ENCODE measurements at places on chromosomes 12 and 14.

- no peak for DNase-seq
Observed at GRCh38 chr12:65825507-65826352, 1.4 kb downstream of the HMGA2 start.

- no peak for DNase-seq
Observed at GRCh38 chr14:102848830-102849525, 71.7 kb downstream of the TRAF3 start.

DNA sequence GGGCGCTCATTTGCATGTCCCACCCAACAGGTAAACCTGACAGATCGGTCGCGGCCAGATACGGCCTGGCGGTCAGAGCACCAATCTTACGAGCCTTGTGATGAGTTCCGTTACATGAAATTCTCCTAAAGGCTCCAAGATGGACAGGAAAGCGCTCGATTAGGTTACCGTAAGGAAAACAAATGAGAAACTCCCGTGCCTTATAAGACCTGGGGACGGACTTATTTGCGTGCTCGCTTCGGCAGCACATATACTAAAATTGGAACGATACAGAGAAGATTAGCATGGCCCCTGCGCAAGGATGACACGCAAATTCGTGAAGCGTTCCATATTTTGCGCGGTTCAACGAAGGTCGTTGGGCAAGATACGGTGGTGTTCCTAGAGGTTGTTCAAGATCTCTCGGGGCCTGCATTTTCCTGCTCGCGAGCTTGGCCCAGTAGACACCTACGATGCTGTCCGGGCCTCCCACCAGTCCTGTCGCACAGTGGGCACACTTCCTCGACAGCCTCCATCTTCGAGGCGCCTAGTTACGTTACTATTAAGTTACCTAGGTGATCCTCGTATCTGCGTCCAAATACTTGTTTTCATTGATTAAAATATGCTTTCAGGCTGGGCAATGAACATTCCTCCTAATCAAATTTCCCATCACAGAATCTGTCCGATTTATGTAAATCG, at the start of gene RNU6-7:
Gene RNU6-7, plus strand, starts transcription at position 230 of the 675 bp plus-strand sequence.
- DNase-seq: no peak

GRCh38 chr12:114658002-114658441, 26.0 kb downstream of the TBX3 start:
- DNase-seq: no peak

- no peak for DNase-seq
Observed at GRCh38 chr14:68392393-68393141, 400.3 kb downstream of the ZFP36L1 start.

- DNase-seq: no peak
Observed at GRCh38 chr12:38691164-38691563, 214.2 kb downstream of the CPNE8 start.

GRCh38 chr12:109020796-109021380, at the start of gene SVOP:
Gene SVOP (minus strand): TSS chr12:109021068. CDS start chr12:109020868, 200 bp downstream.
- peak; percentile 7 for DNase-seq

DNA sequence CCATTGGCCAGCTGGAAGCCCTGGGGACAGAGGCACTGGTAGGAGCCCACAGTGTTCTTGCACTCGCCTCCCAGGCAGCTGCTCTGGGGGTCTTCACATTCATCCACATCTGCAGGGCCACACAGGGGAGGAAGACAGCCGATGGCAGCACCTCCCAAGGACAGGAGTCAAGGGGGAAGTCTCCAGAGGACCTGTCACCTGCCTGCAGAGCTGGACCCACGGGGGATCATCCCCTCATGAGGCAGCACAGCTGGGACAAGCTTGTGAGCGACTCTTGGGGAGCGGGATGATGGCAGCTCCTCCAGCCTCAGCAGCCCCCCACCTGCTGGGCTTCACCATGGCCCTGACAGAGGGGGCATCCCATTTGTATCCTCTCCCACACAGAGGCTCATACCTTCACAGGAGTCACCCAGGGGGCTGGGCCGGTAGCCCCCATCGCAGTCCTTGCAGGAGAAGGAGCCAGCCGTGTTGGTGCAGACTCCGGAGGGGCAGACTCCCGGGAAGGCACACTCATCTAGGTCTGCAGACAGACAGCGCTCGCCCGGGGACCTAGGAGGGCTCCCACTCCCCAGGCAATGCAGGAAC, 15.4 kb downstream of the ISCA2 start:
- no peak for DNase-seq

- no peak for DNase-seq
Observed at GRCh38 chr12:20443255-20443654, 74.9 kb downstream of the PDE3A start.

GRCh38 chr12:132429602-132429945, 60.4 kb upstream of the FBRSL1 start:
- DNase-seq: no peak

DNA sequence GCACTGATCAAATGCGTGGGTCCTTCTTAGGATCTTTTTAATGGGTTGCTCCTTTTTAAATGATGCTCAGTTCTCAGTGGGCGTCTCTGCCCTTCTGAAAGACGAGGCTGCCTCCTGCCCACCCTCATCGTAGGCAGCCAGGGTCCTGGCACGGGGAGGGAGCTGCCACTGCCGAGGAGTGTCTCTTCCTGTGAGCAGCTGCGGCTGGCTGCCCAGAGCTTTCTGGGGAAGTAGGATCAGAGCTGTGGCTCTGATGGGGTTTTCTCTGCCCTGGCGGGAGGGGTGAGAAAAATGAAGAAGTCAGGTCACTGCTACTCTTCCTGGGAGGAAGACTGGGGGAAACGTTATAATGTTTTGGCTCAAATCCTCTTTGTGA, 31.1 kb upstream of the BEGAIN start:
- no peak for DNase-seq

- DNase-seq: no peak
Observed at GRCh38 chr14:51860825-51861499, 550 bp downstream of the GNG2 start.

DNA sequence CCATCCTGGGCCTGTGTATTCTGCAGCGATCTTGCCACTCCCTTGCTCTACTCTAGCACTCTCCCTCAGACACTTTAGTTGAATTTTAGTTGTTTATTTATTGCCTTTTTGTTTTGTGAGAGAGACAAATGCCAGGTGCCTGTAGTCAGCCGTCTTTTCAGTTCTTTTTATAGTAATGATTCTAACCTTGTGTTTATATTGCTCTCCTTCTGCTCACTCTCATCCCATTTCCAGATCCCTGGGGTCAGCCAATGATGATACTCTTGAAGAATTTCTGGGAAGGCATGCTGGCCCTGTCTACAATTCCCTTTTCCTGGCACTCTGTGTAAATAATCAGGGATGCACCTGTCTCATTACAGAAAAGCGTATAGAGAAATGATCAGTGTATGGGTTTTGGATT, 334.1 kb upstream of the MIS18BP1 start:
- no peak for DNase-seq

DNA sequence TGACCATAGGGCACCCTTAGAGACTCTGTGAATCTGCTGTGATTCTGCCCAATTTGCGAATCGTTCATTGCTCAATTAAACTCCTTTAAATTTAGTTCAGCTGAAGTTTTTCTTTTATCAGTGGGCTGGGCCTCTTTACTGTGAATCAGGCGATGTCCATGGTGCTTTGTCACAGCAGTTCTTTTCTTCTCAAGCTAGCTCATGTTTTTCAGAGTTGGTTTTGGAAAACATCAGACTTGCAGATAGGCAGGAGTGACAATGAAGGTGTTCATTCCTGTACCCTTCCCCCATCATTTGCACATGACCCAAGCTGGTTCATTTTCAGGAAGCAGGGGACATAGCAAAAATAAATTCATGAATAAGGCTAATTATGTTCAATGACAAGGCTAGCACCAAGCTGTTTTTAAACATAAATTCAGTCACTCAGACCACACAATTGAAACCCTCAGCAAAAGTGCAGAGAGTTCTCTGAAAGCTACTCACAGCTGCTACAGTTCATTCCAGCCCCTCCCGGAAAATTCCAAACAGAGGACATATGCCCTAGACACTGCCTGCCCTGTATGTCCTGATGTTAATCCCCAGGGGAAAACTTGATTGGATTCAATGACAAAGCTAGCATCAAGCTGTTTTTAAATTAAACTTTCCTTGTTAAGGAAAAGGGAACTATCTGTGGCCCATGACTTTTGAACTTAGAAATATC, 383.3 kb downstream of the C12orf75 start:
- no peak for DNase-seq

- DNase-seq: no peak
Observed at GRCh38 chr14:80213602-80214001, 2.3 kb upstream of the DIO2 start.

DNA sequence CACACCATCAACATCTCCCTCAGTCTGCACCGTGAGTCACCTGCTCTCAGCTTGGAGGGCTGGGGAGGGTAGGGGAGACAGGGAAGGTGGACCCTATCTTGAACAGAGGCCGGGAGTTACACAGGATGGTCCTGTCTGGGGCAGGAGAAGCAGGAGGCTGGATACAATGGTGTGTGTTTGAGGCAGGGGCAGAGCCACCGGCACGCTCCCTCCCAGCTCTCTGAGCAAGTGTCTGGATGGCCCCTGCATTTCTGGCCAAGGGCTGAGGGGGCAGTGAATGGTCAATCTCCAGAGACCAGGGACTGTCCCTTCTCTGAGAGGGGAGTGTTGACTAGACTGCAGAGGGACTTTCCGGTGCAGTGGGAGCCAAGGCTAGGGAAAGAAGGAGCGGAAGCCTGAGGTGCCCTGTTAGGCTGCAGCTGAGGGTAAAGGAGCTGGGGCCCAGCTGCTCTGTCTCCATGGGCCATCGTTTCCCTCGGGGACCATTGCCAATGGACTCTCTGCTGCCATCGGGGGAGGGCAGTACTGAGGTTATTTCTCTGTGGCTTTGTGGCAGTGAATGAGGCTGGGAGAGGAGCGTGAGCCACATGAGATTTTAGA, 1.9 kb downstream of the LRP1-AS start:
- no peak for DNase-seq

DNA sequence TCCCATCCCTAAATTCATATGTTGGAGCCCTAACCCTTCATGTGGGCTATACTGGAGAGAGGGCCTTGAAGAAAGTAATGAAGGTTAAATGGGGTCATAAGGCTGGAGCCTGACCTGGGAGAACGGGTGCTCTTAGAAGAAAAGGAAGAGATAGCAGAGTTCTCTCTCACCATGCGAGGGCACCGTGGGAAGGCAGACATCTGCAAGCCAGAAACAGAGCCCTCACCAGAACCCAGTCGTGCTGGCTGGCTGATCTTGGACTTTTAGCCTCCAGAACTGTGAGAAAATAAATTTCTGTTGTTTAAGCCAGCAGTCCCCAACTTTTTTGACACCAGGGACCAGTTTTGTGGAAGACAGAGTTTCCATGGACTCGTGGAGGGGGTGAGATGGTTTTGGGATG, 149.3 kb downstream of the ATP23 start:
- no peak for DNase-seq

- DNase-seq: no peak
Observed at GRCh38 chr12:80590085-80590484, 117.3 kb upstream of the MYF6 start.

DNA sequence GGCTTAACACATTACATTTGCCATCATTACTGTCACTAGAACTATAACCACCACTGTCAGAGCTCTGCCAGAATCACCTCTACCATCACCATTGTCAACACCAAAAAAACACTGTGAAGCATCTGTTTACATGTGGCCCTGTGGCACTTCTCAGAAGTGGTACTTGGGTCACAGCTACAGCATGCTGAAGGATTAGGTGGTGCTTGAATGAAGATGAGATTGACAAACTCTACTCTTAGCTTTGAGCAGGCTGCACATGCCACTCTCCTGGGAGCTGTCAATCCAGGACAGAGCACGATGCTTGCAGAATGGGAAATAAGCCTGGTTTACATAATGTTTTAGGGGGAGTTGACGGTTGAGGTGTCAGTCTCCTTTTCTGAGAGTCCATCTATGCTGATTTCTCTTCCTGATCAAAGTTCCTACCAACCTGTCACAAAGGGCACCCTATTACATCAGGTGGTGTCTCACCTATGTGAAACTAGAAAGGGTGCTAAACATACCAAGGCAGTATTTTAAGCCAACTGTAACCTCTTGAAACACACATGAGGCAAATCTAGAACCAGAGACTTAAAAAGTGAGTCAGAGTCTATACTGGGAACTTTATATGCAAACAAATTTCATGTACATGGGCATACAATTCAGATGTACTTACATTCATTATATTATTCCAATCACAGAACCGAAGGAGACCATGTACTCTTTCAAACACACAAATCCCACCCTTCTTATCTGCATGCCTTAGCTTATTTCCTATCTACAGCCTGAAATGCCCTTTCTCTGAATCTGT, 258.7 kb downstream of the EMP1 start:
- no peak for DNase-seq

GRCh38 chr14:29944091-29944490, 16.4 kb upstream of the PRKD1 start:
- DNase-seq: no peak

GRCh38 chr14:92513204-92513965, at the start of gene RIN3:
Gene RIN3 (plus strand): TSS chr14:92513781. CDS start chr14:92513933, 152 bp downstream.
- peak; percentile 24 for DNase-seq

GRCh38 chr14:69458350-69458749, 26.2 kb upstream of the PLEKHD1 start:
- DNase-seq: no peak

DNA sequence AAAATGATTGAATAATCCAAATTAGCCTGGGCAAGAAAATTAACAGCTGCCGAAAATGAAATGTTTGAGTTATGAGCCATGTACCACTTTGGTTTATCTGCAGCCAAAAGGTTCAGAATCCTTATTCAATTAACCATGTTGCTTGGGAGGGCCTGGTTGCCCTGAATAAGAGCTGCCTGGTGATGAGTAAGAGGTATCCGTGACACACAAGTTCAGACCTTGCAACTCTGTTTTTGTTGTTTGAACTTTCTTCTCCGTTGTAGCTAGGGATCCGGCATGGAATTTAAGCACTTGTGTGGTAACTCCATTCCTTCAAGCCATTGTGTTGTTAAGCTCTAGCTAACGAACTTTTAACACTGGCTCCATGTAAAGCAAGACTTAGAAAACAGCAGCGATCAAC, 35.7 kb downstream of the FOXA1 start:
- no peak for DNase-seq

DNA sequence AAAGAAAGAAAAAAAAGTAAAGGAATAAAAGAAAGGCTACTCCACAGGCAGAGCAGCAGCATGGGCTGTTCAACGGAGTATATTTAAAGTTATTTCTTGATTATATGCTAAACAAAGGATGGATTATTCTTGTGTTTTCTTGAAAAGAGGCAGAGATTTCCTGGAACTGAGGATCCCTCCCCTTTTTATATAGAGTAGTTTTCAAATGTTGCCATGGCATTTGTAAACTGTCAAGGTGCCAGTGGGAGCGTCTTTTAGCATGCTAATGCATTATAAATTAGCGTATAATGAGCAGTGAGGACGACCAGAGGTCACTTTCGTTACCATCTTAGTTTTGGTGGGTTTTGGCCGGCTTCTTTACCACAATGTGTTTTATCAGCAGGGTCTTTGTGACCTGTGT, 383.0 kb downstream of the PCNX1 start:
- DNase-seq: no peak

DNA sequence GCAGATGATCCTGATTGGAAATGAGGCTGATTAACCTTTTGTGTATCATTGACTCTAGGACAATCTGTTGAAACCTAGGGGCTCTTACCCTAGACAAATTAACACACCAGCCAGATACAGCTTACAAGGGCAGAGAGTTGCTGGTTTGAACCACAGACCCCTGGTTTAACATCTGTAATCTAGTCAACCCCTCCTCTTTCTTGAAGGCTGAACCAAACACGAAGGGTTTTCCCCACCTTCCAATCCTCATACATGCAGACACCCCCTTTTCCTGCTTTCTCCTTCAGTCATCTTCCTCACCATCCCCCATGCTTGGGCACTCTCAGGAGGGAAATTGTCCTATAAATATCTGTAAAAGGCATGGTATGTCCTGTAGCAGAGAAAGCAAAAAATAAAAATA, 126.0 kb upstream of the HIF1A start:
- no peak for DNase-seq

Measured in stimulated activated CD4-positive, alpha-beta T cell treated with anti-CD3 and anti-CD28 coated beads, Interleukin-15, amount 100 ng/mL, for 1 hour (primary cell).